Astrocyte of the spinal cord (primary cell): ENCODE measurements at places on chromosomes 3 and 15.

- DNase-seq: peak; percentile 12
Measured at GRCh38 chr15:79370716-79371115, 59.8 kb downstream of the TMED3 start.

- DNase-seq: no peak
Measured at GRCh38 chr3:97646932-97647331, 117.6 kb upstream of the ARL6 start.

DNA sequence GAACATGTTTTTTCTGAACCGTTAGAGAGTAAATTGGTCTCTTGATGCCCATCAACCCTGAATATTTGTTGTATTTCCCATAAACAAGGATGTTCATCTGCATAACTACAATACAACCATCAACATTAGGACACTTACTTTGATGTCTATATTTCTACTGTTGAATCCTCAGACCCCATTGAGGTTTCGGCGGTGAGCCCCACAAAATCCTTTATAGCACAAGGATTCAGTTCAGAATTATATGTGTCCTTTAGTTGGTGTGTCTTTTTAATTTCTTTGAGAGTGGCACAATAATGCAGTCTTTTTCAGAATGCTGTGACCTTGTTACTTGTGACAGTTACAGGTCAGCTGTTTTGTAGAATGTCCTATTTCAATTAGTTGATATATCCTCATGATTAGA lies 158.0 kb downstream of the FNDC3B start:
- no peak for DNase-seq

DNA sequence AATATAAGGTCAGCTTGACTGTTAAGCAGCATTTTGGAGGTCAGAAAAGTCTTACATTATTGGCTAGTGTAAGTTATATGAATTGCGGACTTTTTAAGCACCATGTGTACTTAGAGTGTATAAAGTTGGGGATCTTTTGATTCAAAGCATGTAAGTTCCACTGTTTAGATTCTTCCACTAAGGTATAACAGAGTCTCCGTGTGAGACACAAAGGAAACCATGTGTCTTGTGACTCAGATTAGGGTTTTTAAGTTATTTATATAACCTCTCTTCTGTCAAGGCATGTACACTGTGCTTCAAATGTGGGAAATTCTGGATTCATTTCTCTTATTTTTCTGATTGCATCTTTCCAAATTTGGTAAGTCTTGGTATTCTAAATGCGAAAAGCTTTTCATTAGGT lies 143.5 kb upstream of the SOX2 start:
- peak; percentile 39 for DNase-seq

DNA sequence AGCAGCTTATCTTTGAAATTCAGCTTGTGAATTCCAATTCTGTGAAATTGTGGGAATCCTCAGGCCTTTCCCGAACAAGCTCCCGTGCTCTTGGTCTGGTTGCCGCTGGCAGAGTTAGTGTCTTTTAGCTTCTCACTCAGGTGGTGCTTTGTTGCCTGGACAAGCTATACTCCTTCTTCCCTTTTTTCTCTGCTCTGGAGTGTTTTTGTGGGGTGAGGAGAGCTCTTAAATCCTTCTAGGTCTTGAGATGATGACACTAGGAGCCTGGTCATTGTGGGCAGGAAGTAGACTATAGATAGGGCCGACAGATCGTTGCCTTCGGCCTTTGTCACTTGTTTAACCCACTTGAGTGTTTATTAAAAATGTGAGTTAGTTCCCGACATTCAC lies 93.8 kb downstream of the SLCO3A1 start:
- DNase-seq: no peak

DNA sequence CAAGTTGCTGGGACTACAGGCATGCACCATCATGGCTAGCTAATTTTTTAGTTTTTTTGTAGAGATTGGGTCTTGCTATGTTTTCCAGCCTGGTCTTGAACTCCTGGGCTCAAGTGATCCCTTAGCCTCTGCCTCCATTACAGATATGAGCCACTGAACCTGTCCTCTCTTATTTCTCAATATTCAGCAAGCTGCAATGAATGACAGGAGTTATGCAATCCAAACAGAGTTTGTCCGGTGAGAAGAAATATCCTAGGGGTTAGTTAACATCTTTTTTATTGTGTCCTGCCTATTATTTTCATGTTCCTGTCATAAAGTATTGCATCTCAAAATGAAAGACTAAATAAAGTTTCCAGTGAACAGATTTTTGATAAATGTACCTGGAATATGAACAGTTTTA lies 1161.4 kb downstream of the OTOL1 start:
- DNase-seq: no peak

- DNase-seq: no peak
Measured at GRCh38 chr15:83911345-83911744, 257.4 kb downstream of the ADAMTSL3 start.

DNA sequence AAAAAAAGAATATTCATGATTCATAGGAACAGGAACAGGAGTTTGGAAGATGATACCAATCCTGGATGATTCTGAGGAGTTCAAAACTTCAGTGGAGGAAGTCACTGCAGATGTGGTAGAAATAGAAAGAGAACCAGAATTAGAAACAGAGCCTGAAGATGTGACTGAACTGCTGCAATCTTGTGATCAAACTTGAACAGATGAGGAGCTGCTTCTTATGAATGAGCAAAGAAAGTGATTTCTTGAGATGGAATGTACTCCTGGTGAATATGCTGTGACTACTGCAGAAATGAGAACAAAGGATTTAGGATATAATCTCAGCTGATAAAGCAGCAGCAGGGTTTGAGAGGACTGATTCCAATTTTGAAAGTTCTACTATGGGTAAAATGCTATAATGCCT lies 72.7 kb downstream of the GSK3B start:
- DNase-seq: no peak

DNA sequence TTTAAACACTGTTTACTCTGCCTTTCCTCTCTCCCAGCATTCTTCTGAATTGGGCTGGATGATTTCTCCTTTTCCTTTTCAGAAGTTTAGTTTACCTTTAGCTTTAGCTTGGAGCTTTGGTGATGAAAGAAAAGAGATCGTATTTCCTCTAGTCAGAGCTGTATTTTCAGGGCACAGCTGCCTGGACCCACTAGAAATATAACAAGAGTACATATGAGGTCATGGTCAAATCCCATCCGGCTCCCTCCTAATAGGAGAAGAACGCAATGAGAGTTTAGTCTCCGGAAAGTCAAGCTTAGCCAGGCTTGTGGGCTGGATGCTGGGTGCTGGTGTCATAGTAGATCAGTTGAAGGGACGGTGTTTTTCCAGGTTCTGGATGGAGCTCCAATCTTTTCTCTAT lies 177.1 kb upstream of the PFN2 start:
- peak; percentile 91 for DNase-seq

DNA sequence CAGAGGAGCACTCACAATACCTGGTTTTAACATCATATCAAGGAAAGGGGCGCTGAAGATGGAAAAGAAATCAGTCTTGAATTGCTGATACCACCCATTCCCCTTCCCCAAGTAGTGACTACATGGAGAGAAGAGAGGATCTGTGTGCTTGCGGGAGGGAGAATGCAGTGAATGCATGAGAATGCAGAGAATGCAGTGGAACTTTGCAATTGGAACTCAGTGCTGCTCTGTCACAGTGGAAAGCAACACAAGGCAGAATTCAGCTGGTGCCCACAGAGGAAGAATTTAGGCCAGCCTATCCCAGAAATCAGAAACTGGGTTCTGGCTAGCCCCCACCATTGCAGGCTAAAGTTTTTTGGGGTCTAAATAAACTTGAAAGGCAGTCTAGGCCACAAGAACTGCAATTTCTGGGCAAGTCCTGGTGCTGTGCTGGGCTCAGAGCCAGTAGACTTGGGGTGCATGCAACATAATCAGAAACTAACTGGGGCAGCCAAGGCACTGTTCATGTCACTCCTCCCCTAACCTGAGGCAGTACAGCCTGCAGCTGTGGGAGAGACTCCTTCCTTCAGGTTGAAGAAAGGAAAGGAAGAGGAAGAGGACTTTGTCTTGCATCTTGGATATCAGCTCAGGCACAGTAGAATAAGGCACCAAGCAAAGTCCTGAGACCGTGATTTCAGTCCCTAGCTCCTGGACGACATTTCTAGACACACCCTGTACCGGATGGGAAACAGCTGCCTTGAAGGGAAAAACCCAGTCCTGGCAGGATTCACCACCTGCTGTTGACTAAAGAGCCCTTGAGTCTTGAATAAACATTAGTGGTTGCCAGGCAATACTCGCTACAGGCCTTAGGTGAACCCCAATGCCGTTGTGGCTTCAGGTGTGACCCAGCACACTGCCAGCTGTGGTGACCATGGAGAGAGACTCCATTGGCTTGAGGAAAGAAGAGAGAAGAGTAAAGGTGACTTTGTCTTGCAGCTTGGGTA lies 329.3 kb downstream of the TBL1XR1 start:
- DNase-seq: no peak

GRCh38 chr3:180116203-180116602 lies 79.5 kb upstream of the PEX5L start:
- no peak for DNase-seq

DNA sequence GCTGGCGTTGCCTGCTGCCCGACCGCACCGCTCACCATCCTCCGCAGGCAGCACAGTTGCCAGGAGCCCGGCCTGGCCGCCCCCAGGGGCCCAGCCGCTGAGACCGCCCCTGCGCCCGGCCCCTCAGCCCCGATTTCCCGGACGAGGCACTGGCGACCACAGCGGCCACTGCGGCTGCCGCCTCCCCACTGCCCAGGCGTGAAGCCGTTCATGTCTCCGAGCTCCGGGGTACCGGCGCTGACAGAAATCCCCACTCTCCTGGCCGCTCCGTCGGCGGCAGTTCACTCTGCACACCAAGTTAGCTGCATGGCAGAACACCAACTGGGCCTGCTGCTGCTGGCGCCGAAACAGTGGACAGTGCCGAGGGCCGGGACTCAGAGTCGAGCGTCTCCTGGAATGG lies 8.5 kb downstream of the SELENOT start:
- DNase-seq: no peak

GRCh38 chr15:98085003-98085639 lies 124.6 kb downstream of the ARRDC4 start:
- peak; percentile 65 for DNase-seq

GRCh38 chr3:138945709-138946662 lies 951 bp downstream of the FOXL2 start:
- DNase-seq: peak; percentile 26

DNA sequence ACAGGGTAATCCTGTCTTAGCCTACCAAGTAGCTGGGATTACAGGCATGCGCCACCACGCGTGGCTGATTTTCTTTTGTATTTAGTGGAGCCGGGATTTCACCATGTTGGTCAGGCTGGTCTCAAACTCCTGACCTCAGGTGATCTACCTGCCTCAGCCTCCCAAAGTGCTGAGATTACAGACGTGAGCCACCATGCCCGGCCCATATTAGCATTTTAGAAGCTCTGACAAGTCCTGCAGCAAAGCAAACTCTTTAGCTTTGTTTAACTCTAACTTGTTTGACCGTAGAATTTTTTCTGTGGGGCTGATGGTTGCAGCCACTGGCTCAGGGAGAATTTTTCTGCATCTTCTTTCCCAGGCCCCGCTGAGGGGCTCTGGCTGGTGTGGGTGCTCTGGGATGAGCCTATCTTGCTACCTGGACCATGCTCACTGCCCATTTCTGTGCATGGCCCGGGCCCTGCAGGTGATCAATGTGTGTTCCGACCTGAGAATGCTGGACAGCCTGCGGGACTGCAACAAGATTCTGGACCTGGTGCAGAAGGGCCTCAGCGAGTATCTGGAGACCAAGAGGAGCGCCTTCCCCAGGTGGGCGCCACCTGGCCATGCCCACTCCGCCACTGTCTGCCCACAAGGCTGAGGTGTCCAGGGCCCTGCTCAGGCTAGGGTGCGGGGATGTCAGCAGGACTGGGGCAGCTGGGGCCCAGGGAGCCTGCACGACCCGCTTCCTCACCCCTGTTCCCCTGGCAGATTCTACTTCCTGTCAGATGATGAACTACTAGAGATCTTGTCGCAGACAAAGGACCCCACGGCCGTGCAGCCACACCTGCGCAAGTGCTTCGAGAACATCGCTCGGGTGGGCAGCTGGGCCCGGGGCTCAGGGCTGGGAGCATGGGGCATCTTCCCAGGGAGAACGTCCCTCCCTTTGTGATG lies 41.3 kb downstream of the DNAH1 start:
- DNase-seq: no peak

DNA sequence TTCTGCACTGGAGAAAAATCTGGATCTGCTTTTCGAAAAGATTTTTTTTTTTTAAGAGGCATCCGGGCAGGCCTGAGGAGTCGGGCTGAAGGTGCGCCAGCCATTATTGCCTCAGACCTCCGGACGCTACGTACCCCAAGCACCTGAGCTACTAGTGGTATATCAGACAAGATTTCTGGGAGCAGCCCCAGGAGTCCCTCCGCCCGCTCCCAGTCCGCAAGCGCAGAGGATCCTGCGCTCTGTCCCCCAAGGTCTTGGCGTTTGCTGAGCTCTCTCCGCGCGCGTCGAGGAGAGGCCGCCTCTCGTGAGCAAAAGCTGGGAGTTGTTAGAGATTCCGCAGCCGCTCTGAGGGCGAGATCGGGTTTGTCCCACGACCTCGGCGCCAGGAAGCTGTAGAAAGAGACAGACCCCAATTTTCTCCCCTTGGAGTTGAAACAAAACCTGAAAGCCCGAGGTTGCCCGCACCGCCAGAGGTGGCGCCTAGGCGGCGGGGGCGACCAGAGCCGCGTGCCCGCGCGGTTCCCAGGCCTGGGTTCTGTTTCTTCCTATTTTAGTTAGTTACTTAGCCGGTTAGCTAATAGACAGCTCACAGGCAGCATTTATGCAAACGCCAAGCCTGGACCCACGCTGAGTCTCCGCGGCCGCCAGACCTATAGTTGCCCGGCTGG lies 72.5 kb upstream of the POLG start:
- no peak for DNase-seq

DNA sequence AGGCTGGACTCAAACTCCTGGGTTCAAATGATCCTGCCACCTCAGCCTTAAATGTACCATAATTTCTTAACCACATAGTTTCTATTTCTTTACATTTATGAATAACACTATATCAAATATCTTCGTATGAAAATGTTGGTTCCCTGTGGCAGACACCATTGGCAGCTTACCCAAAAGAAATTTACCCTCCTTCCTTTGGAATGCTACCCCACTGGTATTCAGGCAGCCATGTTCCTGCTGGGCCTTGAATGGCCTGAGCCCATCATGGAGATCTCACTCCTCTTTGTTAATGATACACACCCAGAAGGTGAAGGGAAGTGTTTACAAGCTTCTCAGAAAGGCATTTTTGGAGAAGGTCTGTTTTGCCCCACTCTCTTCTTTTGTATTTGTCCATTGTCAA lies 94.3 kb upstream of the RNF7 start:
- no peak for DNase-seq

DNA sequence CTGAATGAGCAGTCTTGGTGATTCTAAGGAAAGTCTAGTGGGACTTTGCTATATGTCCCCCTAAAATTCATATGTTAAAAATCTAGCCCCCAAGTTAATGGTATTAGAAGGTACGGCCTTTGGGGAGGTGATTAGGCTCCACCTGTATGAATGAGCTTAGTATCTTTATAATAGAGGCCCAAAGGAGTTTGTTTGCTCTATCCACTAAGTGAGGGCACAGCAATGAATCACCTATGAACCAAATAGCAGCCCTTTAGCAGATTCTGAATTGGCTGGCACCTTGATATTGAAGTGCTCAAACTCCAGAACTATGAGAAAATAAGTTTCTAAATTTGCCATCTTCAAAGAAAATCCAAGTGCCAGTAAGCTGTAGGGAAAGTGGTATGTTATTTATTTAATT lies 187.9 kb downstream of the SUCNR1 start:
- DNase-seq: no peak

- DNase-seq: peak; percentile 72
Measured at GRCh38 chr3:178385280-178385952, 150.8 kb upstream of the KCNMB2 start.

GRCh38 chr15:64425221-64425620 lies 35.2 kb upstream of the ZNF609 start:
- no peak for DNase-seq
